ENCODE measurements at places on chromosomes 5 and 9. TPM values are rescaled to one million over a fixed set of nuclear protein-coding genes. Genes with fewer than 3 reads are reported as not detected.

GRCh38 chr5:148774313-148774712 is 52.1 kb upstream of the ADRB2 start:
- no peak for DNase-seq

GRCh38 chr9:14062586-14063221 is 251.2 kb downstream of the NFIB start:
- DNase-seq: no peak

SWI5 gene
- total RNA-seq: 21.3 TPM

EMB gene
- total RNA-seq: 5.2 TPM

DNA sequence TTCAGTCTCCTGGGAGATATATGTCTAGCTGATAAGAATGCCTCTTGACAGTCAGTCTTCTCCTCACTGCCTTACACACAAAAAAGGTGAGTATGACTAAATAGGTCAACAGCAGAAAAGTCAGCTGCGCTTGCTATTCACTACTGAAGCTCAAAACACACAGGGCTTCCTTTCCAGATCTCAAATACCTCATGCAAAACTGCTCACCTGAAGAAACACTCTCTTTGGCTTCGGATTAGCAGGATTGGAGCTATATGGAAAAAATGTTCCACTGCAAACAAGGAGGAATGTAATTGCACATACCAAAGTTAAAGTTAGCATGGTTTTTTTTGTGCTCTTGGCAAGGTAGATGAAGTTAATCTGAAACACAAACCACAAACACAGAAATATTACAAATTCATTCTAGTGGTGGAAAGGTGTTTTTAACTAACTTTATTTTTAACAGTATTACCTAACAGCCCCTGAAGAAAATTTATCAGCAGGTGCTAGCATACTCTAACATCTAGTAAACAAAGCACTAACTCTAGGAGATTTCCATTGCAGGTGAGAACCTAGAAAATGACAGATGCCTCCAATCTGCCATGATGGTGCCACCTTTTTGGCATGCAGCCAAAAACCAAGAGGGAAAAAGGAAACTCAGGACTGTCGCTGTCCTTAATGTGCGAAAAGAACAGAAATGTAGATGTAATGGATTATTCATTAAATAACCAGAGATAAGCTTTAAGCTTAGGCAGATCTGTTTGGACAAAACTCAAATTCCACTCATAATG is 31.8 kb downstream of the ERMP1 start:
- DNase-seq: no peak

GRCh38 chr9:135989722-135990467 is 28.7 kb upstream of the UBAC1 start:
- DNase-seq: no peak

GRCh38 chr9:98484162-98484561 is 224.6 kb downstream of the GABBR2 start:
- no peak for DNase-seq

DNA sequence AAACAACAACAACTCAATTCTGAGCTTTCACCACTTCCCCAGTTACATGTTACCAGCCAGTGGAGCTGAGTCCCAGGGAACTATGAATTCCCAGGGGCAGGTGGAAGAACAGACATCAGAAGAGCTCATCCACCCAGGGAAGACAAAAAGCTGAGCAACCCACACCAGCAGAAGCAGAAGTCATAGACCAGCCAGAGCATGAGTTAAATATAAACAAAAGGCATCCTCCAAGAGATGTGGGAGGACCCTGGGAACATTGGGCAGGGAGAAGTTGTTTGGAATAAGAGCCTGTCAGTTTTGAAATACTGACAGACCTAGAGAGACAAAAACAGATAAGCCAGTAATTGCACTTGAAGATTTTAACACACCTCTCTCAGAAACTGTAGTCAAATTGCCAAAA is 102.3 kb upstream of the LMX1B start:
- no peak for DNase-seq

GRCh38 chr9:77977210-77977611 is 54.4 kb downstream of the GNAQ start:
- peak; percentile 65 for DNase-seq

SLC36A3 gene
- not detected for total RNA-seq

DNA sequence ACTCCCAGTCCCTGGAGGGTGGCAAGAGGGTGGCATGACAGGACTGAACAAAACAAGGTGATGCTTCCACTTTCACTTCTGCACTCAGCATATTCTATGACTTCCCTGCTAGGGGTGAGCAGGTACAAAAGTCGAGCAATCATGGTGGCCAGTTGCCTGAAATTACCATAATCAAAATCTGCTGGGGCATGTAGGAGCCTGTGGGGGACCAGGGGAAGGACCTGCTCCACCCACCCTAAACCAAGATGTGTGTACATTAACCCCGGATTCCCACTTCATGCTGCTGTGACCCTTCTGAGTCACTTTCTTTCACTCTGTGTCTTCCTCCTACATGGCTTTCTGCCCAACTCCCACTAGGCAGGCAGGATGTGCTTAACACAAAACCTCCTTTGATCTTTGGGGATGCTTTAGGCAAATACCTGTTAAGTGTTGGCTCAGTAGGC is 73.3 kb upstream of the PHF24 start:
- no peak for DNase-seq

TXNDC15 gene
- 65.1 TPM for total RNA-seq

DNA sequence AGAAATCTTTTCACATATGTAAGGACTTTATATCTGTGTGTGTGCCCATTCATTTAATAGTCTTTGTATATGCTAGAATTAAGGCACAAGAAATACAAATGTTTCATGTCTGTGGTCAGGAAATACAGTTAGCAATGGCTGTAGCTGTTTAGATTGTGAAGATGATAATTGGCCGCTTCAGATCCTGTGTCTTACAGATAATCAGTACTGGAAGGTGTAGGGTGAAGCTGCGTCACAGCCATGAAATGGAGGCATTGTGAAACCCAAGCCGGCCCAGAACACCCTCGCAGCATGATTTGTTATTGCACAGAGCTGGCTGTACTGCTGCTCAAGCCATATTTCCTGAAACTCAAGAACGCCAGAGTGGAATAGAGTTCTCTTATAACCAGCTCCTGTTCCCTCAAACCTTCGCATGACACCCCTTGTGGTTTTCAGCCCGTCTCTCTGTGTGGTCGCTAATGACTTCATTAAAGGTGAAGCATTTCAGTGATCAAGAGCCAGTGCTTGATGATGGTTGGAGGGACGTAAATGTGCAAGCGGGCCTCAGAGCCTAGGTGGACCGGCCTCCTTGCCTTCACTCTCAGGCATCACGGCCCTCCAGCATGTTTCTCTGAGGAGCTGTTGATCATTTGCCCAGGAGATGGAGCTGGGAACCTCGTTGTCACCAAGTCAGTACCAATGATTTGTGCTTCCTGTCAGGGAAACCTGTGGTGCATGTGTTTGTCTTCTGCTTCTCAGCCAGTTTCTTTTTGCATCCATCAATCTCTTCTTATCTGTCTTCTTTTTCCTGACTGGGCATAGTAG is 80.1 kb downstream of the F2RL2 start:
- DNase-seq: no peak

GRCh38 chr5:57538341-57538955 is 55.8 kb upstream of the ACTBL2 start:
- no peak for DNase-seq

FBP2 gene
- not detected for total RNA-seq

CD274 gene
- total RNA-seq: 12.8 TPM

PCDHB14 gene
- 5.6 TPM for total RNA-seq

- no peak for DNase-seq
These were observed 35.8 kb downstream of the VLDLR start for GRCh38 chr9:2657427-2657826.

DNA sequence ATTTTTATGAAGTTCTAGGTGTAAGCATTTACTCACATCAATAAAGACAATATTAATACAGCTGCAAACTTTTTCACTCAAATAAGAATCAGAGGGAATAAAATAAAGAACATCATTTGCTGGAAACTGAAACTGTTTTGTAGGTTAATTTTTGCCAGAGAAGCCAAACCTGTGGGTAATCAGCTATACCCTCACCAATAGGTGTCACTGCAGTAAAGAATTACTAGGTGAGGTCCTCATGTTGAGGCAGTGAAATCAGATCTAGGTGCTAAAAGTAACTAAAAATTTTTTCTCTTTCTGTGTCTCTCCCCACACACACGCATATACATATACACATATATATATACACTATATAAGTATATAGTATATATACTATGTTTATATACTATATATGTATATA is 1016.3 kb upstream of the SEMA6A start:
- DNase-seq: no peak

PAPPA gene
- 1.4 TPM for total RNA-seq

GRCh38 chr9:3224931-3225330 is 300.9 kb downstream of the RFX3 start:
- DNase-seq: no peak

- DNase-seq: no peak
These were observed 18.2 kb upstream of the STK32A start for GRCh38 chr5:147216552-147217154.

DNA sequence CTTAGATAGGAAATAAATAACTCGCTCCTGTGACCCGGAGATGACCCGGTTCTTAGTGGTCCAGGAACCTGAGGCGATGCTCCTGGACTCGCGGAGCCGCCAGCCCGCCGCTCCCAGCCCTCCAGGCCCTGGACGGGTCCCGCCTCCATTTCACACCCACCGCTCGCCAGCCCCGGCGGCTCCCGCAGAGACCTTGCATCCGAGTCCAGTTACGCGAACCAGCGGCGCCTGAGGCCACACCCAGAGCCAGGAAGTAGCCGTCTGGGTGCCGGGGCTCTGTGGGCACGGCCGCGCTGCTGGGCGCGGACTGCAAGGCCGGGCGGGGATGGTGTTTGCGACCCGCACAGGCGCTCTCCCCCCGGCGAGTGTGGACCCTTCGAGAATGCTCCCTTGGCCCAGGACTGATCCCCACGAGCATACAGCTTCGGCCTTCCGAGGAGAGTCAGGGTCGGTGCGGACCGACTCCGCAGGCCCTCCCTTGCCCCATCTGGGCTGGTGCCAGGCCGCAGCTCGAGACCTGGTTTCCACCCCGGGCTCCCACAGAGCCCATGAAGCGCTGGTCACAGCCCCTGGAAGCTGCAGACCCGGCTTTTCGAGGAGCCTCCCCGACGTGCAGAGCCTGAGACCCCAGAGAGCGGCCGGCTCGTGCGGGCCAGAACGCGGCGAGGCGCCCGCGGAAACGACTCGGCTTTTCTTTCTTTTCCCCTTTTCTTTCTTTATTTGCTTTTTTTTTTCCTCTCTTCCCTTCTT is 5.2 kb upstream of the BARX1 start:
- DNase-seq: no peak

OCLN gene
- total RNA-seq: 1.8 TPM

SLC1A3 gene
- total RNA-seq: 43.1 TPM

DNA sequence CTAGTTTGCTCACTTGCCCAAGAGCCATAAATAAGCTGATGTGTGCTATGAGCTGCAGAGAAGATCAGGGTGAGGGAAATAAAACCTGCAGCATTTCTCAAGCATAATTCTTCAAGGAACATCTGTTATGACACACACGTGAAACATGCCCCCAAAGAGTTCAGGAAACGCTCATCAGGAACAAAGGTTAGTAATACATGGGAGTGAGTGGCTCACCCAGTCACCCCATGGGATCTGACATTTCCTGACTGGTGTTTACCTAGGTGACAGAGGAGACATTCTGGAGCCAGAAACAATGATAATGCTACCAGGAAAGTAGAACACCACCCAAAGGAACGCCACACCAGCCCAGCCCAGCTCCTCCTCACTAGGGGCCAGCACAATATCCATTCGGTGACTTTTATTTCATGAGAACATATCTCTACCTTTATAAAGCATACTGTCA is 66.0 kb downstream of the FRMD3 start:
- peak; percentile 24 for DNase-seq

DNA sequence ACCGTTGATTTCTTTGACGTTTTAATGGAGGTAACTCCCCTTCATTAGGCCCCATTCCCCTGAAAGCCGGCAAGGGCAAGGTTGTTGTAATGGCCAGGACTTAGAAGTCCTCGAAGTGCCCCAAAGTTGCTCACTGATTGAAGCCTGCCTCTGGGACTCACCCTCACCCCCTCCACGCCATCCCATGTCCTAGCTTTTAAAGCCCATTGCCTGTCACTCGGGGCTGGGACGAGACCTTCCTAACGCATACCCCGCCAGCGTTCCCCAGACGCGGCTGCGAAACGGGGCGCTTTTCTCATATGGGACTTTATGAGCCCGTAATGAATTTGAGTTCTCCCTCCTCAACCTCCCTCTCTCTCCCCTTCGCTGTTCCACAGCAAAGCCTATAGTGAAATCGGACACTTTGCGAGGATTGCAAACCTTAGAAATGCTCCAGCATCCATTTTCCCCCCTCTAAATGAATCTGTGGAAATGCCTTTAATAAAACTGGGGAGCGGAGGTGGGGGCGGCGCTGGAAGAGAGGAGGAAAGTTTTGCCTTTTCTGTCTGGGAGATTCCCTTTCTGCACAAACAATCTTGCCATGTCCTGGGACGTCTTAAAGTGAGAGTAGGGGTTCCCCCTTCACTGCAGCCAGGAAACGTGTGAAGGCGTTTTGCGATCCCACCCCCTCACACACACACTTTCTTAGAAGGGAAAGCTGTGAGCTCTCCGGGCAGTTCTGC is 1.5 kb downstream of the PAPPA start:
- peak; percentile 14 for DNase-seq

DNA sequence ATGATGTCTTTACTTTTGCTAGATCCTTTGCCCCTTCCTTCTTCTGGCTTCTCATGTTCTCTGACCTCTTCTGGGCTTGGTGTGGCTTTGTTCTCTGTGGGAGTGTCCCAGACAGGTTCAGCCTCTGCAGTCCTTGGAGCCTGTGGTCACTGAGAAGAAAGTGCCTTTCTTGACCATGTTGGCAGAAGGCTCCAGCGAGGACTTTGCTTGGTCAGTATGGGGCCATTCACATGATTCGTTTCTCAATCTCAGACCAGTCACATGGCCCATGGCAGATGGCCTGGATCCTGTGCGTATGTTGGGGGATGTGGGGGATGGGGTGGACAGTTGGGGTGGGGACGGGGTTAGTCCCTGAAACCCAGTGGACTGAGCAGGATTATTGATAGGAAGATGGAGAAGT is 274.1 kb downstream of the ARHGAP26 start:
- DNase-seq: no peak

GRCh38 chr9:82445556-82445955 is 457.0 kb downstream of the SPATA31D1 start:
- DNase-seq: no peak

DPYSL3 gene
- total RNA-seq: 25.9 TPM

IGIP gene
- total RNA-seq: 10.0 TPM

LHX3 gene
- total RNA-seq: not detected

ELAVL2 gene
- 0.14 TPM for total RNA-seq

- DNase-seq: no peak
These were observed 98.6 kb downstream of the SLC1A3 start for GRCh38 chr5:36705055-36705454.

DNA sequence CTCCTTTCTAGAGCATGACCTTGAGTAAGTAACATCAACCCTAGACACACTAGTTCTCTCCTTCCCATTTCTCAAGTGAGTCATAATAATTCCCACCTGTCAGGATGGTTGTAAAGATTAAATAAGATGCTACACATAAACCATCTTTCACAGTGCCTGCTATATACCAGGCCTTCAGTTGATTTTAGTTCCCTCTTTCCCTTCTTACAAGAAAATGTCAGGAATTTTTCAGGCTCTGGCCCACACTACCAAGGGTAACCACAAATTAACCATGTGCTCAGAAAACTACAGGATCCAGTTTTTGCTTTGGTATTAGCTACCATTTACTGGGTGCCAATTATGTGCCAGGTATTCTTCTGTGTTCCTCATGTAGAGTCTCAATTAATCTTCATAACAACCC is 42.7 kb upstream of the RARS1 start:
- no peak for DNase-seq

PRELID2 gene
- 25.1 TPM for total RNA-seq

All from heart right ventricle (tissue), 16 donors.